ENCODE measurements at places on chromosomes 11 and 22. TPM values are rescaled to one million over a fixed set of nuclear protein-coding genes. Genes with fewer than 3 reads are reported as not detected.

Gene TNNI2
- not detected for total RNA-seq

Gene KCNK4
- 0.20 TPM for total RNA-seq

Gene CCDC73
- not detected for total RNA-seq

Gene PLCB3
- 51.0 TPM for total RNA-seq

Gene PAMR1
- 74.1 TPM for total RNA-seq

Gene DDI1
- total RNA-seq, result not detected

Gene PGA5
- total RNA-seq, result 0.65 TPM

Gene KRTAP5-7
- not detected for total RNA-seq

Gene ARHGAP8
- 0.03 TPM for total RNA-seq

Gene INPP5J
- 0.46 TPM for total RNA-seq

Gene TYR
- not detected for total RNA-seq

Gene NEFH
- total RNA-seq, result 0.53 TPM

Gene HBB
- total RNA-seq, result not detected

Gene ZP1
- 0.98 TPM for total RNA-seq

Gene GAL3ST3
- 0.13 TPM for total RNA-seq

Gene NNMT
- 384 TPM for total RNA-seq

Gene USP2
- 0.33 TPM for total RNA-seq

Gene CAPN1
- 155 TPM for total RNA-seq

Gene KCNJ4
- total RNA-seq, result 0.03 TPM

Gene KCNJ1
- total RNA-seq, result not detected

Gene CCDC188
- 2.7 TPM for total RNA-seq

Gene OSBPL5
- 68.8 TPM for total RNA-seq

Gene ROBO4
- total RNA-seq, result 1.2 TPM

Gene MYBPC3
- total RNA-seq, result not detected

Gene FKBP2
- 81.8 TPM for total RNA-seq

Gene APOBEC3C
- 15.0 TPM for total RNA-seq

Gene MFNG
- 0.30 TPM for total RNA-seq

Gene SHISA8
- total RNA-seq, result not detected

Gene FXYD6
- 0.10 TPM for total RNA-seq

Gene MMP3
- not detected for total RNA-seq

Gene C22orf31
- total RNA-seq, result not detected

Gene MYOD1
- total RNA-seq, result not detected

Gene MRGPRF
- total RNA-seq, result 65.7 TPM

Gene BATF2
- total RNA-seq, result 0.13 TPM

Gene OLFML1
- 3.4 TPM for total RNA-seq

Gene B4GALNT4
- 2.2 TPM for total RNA-seq

Gene CREB3L1
- 45.2 TPM for total RNA-seq

Gene APOL4
- total RNA-seq, result 0.39 TPM

Gene MAPK8IP1
- total RNA-seq, result 5.8 TPM

Gene TRIM21
- total RNA-seq, result 14.5 TPM

Gene MUC15
- total RNA-seq, result not detected

Gene PHLDA2
- total RNA-seq, result 5.8 TPM

Gene CLTCL1
- total RNA-seq, result 16.9 TPM

Gene CTTN
- total RNA-seq, result 320 TPM

Gene MUC2
- not detected for total RNA-seq

Gene MMP12
- 0.17 TPM for total RNA-seq

Gene CNTF
- 1.8 TPM for total RNA-seq

Gene CHST1
- total RNA-seq, result 3.6 TPM

All from smooth muscle cell of the pulmonary artery (primary cell).